ENCODE measurements at places on chromosomes 12 and 14.

GRCh38 chr12:25054076-25054782 is 105.3 kb upstream of the BCAT1 start:
- no peak for DNase-seq

GRCh38 chr12:99498756-99499155 is 148.8 kb upstream of the GARIN6 start:
- DNase-seq = no peak

DNA sequence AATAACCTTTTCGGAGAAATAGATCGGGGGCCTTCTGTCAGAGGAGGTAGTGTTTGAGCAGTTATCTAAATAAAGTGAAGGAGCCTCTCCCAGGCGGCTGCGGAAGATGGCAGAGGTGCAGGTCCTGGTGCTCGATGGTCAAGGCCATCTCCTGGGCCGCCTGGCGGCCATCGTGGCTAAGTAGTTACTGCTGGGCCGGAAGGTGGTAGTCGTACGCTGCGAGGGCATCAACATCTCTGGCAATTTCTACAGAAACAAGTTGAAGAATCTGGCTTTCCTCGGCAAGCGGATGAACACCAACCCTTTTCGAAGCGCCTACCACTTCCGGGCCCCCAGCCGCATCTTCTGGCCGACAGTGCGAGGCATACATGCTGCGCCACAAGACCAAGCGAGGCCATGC is 186.1 kb downstream of the KTN1 start:
- DNase-seq = no peak

DNA sequence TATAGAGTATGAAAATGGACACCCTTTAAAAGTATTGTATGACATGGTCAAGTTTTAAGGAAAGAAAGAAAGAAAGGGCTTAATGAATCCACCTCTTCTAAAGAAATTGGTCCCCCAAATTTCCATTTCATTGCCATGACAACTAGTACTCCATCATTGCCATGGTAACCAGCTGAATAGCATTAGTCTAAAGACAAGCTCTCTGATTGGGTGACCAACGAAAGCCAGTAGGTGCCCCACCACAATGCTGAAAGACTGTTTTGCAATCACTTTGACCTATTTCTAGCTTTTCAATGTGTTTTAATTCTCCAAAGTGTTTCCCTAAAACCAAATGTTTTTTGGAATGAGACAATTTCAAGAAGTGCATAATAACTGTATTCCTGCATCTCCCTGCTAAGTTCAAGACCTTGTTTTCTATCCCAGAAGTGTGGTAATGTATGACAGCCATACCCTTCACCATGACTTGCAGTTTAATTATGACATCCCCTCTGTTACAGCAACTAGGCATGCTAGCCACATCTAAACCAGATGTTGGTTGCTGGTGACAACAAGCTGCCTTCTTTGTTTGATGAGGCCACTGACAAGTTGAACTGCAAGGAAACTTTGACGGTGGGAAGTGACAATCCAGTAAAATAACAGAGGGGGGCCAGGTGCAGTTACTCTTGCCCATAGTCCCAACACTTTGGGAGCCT is 46.7 kb downstream of the KICS2 start:
- no peak for DNase-seq

- DNase-seq = no peak
These were observed 6.5 kb downstream of the CEBPE start for GRCh38 chr14:23112359-23113178.

- no peak for DNase-seq
These were observed 1.2 kb downstream of the SLCO1C1 start for GRCh38 chr12:20696181-20696905.

DNA sequence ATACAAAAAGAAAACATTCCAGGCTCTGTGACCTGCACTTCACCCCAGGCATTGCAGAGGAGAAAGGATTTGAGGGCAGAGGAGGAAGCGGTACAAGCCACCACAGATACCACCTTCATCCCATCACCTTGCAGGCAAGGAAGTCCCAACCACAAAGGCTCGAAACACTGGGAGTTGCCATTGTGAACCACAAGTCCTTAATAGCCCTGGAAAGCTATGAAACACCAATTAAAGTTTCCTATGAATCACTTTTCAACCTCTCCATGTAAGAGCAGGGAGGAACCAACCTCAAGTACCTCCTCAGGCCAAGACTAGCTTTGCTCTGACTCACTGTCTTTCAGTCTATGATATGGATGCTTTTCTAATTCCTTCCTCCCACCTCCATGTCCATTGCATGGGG is 27.0 kb downstream of the MAP3K9 start:
- DNase-seq = no peak

GRCh38 chr12:12247584-12247983 is 19.3 kb downstream of the LRP6 start:
- no peak for DNase-seq

DNA sequence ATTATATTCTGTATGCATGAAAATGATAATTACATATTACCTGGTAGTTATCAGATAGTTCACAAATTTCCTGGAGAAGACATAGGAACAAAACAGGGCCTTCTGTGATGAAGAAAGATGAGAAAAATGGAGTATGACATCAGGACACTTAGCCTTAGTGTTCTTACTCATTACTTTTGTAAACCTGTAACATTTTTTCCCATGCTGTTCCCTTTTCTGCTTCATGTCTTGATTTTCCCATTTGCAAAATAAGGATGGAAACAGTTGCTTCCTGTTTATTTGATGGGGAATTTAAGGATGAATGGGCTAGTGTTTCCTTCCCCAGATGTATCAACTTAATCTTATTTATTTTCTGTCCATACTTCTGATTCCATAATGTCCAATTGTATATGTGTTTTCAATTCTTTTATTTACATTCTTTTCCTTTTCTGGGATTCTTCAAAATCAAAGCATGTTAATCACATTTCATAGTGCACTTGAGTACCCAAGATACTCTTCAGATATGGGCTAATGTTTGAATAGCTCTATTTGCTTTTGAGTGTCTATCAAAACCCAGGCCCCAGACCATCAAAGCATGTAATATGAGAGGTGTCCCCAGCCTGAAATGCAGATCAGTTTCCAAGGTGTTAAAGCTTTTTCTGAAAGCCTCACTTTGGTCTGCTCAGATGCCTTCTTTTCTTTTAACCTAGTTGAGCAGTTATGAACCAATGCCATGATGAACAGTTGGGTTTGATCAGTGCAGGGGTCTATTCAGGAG is 260.5 kb downstream of the RAD51B start:
- no peak for DNase-seq

DNA sequence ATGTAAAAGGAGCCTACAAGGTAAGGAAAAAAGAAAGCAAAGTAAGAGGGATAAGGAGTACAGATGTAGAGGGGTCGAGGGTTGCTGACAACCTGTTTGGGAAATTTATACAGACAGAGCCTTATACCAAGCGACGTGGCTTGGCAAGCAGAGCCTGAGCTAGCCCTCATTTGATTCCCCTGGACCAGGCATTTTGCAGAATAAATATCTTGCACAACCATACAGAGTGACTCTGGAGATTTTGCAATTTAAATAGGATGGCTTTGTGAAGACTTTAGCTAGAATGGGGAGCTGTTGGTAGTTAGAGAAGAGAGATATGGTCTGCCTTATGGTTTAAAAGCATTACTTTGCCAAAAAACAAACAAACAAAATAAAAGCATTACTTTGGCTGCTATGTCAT is 11.1 kb upstream of the ANO6 start:
- no peak for DNase-seq

DNA sequence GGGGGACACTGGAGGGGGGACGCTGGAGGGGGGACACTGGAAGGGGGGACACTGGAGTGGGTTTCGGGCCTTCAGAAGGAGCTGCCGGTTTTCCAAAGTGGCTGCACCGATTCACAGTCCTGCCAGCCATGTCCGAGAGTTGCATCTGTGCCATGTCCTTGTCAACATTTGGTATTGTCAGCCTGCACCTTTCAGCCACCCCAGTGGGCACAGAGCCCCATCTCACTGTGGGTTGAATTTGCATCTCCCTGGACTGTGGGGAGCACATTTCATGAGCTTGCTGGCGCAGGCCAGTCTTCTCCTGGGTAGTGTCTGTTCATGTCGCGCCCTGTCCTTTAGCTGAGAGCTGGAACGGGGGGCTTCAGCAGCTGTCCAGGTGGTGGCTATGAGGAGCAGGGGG is 72.7 kb downstream of the GALNT9 start:
- DNase-seq = no peak

DNA sequence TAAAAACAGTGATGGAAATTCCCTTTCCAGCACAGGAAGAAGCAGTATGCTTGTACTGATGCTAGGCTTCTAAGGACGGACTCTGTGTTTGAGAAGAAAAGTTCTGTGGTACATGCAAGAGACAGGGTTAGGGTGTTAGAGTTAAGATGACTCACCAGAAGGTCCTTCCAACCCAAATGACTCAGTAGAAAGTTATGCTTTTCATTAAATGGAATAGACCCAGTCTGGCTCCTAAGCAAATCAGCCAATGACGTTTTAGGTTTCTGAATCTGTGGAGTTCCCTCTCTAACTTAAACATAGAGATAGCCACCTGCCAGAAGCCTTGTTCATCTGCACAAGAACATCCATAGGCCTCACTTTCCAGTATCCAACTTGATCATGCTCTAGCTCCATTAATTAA is 5.7 kb downstream of the PTHLH start:
- no peak for DNase-seq

- DNase-seq = no peak
These were observed 50.1 kb upstream of the RTRAF start for GRCh38 chr14:51939226-51939625.

DNA sequence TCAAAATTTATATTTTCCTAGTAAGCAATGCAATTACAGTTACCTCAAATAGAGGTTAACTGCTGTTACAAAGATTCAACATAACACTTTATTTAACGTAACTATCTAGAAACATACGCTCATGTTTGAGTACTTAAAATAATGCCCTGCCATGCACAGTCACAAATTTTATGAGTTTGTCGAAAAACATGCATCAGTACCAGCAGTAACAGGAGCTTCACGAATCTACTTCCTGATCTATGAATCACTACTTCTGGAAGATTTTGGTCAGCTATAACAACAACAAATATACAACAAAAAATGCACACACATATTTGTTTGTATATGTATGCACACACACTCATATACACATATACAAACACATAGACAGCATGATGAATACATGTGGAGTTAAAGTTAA is 881.8 kb downstream of the FSCB start:
- no peak for DNase-seq

DNA sequence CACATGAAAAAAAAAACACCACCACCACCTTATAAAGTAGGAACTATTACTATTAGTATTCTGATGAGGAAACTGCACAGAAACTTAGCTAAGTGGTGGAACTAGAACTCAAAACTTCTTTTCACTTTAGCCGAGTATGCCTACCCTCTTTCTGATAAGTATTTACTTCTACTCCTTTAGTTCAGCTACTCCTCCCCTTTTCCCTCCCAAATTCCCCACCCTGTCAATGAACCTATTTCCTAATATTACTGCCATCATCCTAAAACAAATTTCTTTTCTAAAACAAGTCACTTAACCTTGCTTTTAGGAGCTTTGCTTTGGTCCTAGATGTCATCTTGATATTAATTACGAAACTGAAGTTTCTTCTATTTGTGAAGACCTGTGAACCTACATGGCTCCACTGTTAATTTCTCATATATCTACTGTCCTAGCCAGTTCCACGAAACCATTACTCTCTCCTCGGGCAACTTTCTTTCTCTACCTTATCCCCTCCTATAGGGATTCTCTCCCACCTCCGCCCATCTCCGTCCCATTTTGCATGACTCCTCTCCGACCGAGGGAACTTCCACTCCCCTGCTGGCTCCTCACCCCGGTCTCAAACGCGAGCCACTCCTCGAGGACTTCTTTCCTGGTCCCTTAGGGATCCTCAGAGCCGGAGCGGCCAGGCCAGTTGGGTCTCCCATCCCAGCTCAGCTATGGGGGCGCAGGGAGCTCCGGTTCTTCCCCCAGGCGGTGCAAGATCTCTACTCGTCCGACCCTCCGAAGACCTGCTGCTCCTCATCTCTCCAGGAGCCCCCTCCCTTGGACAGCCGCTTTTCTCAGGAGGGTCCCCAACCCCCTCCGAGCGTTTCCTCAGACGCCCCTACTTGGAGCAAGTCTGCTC is 1.1 kb downstream of the NUMB start:
- no peak for DNase-seq

- DNase-seq = no peak
These were observed 33.4 kb upstream of the ERGIC2 start for GRCh38 chr12:29414368-29414767.

- no peak for DNase-seq
These were observed 1.5 kb downstream of the TTC6 start for GRCh38 chr14:37596790-37597472.

DNA sequence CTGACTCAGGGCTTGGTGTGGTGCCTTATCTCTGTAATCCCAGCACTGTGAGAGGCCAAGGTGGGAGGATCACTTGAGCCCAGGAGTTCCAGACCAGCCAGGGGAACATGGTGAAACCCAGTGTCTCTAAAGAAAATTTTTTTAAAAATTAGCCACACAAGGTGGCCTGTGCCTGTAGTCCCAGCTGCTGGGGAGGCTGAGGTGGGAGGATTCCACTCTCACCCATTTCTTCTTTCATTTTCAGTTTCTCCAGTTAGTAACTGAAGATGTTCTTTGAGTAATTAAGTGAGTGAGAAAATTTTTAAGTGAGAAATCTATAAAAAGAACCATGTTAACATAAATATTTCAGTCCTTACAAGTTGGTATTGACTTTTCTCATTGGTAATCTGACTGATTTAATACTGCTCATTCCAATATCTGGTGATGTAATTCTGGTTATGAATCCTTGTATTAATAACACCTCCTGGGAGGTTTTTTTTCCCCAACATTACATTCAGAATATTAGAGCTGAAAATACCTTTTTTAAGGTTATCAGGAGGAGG is 6.1 kb downstream of the METTL3 start:
- DNase-seq = no peak

GRCh38 chr12:90543374-90543773 is 411.6 kb downstream of the CCER1 start:
- DNase-seq = no peak

DNA sequence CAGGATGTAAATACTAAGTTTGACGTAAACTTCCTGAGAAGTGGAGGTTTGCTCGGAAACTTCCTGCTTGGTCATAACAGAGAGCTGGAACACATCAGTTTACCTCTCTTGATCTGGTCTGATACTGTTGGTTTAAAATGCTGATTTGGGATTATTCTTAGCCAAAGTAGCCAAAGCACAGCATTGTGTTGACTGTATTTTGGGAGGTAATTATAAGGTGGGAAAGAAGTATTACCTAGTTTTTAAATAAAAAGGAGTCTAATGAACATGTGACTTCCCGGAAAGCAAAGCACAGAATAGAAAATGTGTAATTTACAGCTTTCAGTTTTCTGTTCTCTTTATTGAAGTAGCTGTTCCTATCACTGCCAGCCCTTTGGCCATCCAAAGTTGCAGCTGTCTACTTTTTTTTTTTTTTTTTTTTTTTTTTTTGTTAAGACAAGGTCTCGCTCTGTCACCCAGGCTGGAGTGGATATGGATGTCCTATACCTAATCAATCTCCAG is 52.2 kb upstream of the SRP54 start:
- no peak for DNase-seq

- no peak for DNase-seq
These were observed 215.0 kb upstream of the EGLN3 start for GRCh38 chr14:34165847-34166350.

GRCh38 chr14:37550511-37550910 is 44.5 kb downstream of the FOXA1 start:
- no peak for DNase-seq

All from stimulated activated CD4-positive, alpha-beta T cell treated with anti-CD3 and anti-CD28 coated beads, TNF-alpha, amount 100 ng/mL, for 4 hours (primary cell).